ENCODE measurements at places on chromosomes 1 and 21.

- DNase-seq: no peak
Measured at GRCh38 chr1:82219841-82220240, 419.1 kb downstream of the ADGRL2 start.

GRCh38 chr1:92901699-92902405, 59.4 kb downstream of the DIPK1A start:
- DNase-seq: no peak

DNA sequence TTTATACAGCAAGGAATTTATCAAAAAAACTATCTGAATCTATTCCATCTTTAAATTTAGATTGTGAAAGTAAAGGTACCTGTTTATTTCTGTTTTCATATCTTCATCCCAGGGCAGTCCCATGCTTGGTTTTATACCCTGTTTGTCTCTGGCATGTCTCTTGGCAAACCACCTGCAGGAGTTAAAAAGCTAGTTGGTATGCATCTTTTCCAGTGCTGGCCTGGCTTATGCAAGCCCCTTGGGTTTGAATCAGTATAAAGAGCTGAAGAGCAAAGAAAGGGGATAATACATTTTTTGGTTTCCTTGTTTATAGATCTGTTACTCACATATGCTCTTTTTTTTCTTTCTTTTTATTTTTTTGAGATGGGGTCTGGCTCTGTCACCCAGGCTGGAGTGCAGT, 37.8 kb downstream of the LRRC8C start:
- DNase-seq: no peak

DNA sequence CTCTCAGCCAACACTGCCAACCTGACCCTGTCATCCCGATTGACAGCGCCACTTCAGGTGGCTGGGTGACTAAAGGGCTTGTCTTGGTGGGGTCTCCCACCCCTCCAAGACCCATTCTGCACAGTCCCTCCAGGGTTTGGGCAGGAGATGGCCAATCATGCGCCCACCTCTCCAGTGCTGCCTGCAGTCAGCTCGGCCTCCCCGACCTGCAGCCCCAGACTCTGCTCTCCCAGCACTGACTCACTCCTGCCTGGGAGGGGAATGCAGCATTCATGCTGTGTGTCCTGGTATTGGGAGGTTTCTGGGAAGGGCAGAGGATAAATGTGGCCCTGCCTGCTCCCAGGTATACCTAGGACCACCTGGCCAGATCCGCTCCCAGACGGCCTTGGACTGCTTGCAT, 9.7 kb downstream of the TMEM81 start:
- no peak for DNase-seq

- no peak for DNase-seq
Measured at GRCh38 chr1:204842892-204843291, 27.8 kb upstream of the NFASC start.

- DNase-seq: no peak
Measured at GRCh38 chr1:222010306-222010705, 268.4 kb upstream of the DUSP10 start.
